ENCODE measurements at places on chromosomes 12 and 14.
A peak's percentile ranks its signal among the peaks of the same experiment; 100 is the strongest.

DNA sequence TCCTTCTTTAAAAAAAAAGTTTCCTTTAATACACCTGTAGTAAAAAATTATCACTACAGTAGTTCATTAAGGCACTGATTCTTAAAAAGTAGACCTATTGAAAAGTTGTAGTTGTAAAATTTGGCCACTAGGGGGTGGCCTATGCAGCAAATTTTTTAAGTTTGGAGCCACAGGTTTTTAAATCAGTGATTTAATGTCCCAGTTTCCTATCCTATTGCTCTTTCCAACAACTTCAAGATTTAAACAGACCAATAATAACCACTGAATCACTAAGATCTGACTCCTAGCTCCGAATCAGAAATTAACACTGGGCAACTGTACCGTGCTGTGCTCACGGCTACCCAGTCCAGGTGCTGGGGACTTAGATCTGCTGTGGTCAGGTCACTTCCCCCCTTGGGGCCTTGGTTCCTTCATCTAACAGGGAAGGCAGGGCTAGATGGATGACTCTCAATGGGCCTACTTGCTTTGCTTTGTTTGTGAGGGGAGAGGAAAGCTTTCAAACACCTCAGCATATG, 279.3 kb downstream of the MED13L start:
- peak; percentile 33 for DNase-seq

DNA sequence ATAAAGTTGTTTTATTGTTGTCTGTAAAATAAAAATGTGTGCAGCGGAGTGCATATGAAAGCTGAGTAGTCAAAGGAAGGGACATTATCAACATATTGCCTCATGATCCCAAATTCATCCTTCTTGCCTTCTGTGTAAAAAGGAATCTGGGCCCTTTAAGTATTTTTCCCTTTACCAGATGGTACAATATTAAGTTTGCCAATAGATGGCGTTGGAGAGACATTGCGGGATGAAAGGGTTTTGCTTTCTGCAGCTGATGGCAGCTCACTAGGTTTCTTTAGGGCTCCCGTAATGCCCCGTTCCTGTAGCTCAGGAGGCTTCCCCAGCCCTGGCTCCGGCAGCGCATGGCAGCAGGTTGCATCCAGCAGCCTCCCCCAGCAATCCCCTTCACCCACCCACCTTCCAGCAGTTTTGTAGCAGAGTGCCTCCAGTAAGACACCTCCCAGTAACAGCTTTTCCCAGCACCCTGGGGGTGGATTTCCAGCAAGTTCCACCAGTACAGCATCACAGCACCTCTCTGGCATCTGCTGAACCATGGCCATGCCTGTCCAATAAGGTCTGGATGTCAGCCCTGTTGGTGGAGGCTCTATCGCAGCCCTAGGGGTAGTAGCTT, 354.4 kb downstream of the MED13L start:
- DNase-seq, result peak; percentile 85

DNA sequence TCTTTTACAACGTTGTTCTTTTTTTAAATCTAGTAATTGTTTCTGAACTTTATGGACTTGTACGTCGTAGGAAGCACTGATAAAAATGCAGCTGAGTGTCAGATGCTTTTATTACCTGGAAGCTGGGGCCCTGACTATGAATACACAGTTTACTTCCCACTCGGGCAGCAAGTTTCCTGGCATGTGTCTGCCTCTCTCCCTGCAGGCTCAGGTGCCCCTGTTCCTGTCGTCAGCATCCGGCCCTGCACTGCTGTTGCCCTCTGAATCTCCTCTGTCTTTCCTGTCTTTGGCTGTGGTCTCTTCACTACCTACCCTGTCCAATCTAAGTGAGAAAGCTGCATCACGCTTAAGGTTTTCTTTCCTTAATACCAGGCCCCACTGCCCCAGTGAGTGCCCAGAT, 75.8 kb downstream of the PELI2 start:
- no peak for DNase-seq

DNA sequence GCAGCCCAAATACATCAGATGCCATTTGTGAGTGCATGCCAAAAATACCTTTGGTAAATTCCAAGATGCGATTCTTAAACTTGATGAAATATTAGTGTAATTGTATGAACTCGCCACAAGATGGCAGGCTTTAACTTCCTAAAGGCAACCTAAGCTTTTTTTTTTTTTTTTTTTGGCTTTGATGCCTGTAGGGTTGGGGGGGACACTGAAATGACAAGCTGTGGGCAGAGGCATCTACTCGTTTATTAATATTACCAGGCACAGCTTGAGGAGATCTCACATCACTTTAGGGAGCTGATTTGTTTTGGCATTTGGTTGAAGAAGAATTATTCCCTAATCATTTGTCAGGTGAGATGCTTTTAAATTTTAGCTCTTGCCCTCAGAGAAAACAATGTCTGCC, 126.7 kb upstream of the CCDC196 start:
- peak; percentile 89 for DNase-seq

- no peak for DNase-seq
Observed at GRCh38 chr14:39398382-39398781, 33.9 kb downstream of the FBXO33 start.

GRCh38 chr14:98901511-98902205, 370.3 kb downstream of the BCL11B start:
- DNase-seq, result no peak
